ENCODE measurements at places on chromosomes 5 and 9.

DNA sequence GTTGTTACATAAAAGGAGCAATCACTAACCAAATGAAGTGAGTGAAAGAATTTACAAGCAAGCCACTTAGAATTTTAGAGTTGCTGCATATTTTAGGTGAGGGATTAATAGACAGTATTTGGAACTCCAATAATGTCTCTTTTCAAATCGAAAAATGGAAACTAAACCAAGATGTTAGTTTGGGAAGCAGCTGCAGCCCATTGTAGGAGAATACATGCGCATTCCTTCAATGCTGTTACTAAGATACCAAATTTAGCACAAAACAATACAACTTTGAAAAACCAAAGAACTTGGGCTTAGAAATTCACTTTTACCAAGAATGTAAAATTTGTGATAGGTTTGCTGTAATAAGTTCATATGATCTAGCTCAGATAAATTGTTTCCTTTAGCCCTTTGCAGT is 411.8 kb upstream of the CDH6 start:
- DNase-seq: no peak

DNA sequence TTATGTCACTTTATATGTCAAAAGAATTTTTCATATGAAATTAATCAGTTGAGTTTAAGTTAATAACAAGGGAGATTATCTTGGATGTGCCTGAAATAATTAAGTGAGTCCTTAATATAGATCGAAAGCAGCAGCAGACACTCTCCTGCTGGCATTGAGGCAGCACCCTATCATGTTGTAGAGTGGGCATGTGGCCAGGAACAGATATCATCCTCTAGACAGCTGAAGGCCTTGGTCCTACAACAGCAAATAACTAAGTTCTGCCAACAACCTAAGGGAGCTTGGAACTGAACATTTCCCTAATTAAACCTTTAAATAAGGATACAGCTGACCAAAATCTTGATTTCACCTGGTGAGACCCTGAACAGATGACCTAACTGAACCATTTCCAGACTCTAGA is 25.8 kb upstream of the UGT3A1 start:
- DNase-seq: no peak

GRCh38 chr5:66969484-66969883 is 227.1 kb downstream of the CD180 start:
- DNase-seq: no peak

DNA sequence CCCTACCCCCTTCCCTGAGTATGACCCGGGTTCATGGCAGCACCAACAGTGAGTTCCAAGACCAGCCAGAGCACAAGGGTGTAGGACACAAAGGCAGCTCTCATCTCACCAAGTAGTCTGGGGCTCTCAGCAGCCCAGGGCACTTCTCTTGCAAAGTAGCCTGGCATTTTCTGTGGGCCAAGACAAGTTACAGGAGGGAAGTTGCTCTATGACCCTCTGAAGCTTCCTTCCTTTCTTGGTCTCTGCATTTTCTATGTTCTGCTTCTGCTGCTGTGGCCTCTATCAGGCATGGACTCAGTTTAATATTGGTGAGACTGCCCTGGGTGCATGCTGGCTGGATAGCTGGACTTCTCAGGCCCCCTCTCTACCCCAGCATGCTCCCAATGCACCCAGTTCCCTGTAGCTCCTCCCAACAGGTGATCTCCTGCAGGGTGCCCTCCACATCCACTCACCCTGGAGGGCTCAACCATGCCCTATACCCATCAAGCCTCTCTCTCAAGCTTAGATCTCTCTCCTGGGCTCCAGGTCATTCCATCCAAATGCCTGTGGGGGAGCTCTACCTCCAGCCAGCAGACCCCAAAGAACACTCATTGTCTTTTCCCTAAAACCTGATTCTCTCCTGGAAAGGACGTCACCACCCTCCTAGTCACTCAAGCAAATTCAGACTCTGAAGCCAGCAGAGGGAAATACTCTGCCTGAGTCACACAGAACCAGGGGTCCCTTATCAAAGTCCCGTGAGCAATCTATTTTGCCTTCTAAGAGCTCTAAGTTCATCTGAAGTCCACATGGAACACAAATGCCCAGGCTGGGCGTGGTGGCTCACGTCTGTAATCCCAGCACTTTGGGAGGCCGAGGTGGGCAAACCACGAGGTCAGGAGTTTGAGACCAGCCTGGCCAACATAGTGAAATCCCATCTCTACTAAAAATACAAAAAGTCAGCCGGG is 13.8 kb downstream of the TBC1D2 start:
- DNase-seq: no peak

DNA sequence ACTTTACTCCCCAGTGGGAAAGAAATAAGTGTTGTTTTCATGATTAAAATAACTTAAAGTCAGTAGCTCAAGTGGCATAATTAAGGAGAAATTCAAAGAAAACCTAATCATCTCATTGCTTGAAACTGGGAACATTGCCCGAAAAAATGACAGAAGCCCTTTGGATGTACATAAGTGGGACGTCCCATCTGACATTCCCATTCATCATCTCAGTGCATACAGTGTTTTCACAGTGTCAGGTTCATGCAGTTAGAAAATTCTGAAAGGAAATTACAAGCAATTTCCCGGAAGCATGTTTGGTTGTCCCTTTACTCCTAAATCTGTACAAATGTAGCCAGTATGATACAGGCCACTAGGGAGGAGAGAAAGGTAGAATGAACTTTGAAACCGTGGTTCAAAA is 95.6 kb downstream of the ADAMTS16 start:
- no peak for DNase-seq

GRCh38 chr5:173568703-173569102 is 47.7 kb downstream of the BOD1 start:
- no peak for DNase-seq

All from NCI-H1436 (cell line).